ENCODE measurements at places on chromosomes 7 and 10. TPM values are rescaled to one million over a fixed set of nuclear protein-coding genes. Genes with fewer than 3 reads are reported as not detected.

Gene GPR158
- not detected for total RNA-seq

Gene MRPL32
- 75.5 TPM for total RNA-seq

Gene KLLN
- total RNA-seq: 0.30 TPM

Gene PKD2L1
- not detected for total RNA-seq

All from activated CD4-positive, alpha-beta T cell treated with anti-CD3 and anti-CD28 coated beads for 36 hours (primary cell).